ENCODE measurements at places on chromosomes 7 and 10.

DNA sequence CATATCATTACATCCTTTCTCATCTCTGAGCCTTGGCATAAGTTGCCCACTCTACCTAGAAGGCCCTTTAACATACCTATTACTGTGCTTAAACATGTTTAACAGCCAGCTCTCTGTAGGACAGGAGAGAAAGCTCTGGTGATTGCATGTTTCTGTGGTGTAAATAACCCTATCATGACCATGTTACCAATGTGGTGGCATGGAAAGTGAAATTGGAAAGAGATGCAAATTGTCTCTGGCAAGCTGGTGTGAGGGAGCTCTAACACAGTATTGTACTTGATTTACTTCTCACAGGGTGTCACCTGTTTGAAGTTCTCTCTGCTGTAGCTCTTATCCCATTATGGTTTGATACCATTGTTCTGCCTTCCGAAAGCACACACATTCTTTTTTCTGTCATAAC is 231.8 kb upstream of the DKK1 start:
- no peak for DNase-seq

GRCh38 chr7:34761627-34762026 is 103.6 kb downstream of the NPSR1 start:
- no peak for DNase-seq

DNA sequence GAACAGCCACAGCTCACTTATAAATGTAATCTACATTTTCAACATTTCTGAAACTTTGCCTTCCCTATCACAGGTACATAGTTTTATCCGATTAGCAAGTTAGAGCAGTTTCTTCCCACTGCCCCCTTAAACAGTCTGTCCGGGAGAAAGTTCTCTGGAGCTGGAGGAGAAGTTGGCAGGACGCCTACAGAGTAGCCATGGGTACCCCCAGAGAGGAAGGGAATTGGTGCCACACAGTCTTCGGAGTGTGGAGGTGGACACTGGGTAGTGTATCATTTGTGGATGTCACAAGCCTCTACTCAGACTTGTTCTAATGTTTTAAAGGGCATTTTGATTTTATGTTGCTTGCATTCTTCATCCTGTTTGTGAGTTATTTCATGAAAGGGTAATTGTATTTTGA is 39.0 kb downstream of the TAF3 start:
- DNase-seq, result no peak

DNA sequence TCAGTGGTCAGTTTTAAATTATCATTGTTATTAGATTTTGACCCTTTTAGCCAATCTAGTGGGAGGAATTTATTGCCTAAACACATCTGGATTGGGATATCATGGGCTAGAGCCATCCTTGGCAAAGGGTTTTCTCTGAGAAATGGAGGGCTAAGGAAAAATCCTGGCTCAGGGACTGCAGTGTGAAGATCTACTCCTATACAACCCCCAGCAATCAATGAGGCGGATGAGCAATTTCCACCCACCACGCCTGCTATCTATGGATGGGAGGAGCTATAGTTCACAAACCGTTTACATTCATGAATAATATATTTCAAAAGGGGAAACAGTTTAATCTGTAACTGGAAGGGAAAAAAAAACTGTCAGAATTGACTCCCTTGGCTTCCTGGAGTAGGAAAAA is 2.7 kb downstream of the CAV1 start:
- DNase-seq, result no peak

DNA sequence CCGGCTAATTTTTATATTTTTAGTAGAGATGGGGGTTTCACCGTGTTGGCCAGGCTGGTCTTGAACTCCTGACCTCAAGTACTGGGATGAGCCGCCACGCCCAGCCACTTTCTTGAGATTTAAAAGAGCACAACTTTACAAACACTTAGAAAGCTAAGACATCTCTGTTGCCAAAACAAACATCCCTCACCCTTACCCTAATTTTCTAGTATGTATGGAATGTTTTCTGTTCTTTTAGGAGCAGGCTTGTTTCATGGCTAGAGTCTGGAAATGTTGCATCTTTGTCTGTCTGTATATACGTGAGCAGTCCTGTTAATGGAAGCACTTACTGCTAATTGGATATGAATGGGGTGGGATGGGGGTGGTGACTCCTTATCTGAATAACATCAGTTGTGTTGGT is 2.9 kb downstream of the OLAH start:
- DNase-seq, result no peak

DNA sequence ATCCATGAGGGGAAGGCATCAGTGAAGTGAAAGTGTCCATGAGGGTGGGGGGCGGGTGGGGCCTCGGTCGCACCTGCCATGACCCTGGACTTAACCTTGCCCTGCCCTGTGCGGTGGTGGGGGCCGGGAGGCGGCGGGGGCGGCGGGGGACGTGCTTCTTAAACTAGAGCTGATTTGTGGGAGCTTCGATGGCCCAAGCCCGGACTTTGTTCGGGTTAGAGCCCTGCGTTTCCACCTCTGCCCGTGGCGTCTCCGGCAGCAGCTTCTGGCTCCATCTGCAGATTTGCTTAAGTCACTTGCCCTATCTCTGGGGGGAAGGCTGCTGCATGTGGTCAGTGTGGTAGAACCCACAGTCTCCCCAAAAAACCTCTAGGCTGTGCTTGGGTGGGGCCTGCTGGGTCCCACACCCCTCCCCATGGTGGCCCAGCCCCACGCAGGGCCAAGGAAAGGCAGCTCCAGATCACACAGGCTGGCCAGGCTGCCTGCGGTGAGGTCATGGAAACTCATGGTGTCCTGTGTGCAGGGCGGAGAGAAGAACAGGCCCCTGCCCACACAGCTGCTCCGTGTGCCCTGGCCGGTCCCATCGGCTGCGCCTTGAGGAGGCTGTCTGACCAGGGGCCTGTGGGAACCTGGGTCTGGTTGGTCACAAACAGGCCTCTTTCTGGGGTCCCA is 93.2 kb downstream of the INPP5A start:
- no peak for DNase-seq

DNA sequence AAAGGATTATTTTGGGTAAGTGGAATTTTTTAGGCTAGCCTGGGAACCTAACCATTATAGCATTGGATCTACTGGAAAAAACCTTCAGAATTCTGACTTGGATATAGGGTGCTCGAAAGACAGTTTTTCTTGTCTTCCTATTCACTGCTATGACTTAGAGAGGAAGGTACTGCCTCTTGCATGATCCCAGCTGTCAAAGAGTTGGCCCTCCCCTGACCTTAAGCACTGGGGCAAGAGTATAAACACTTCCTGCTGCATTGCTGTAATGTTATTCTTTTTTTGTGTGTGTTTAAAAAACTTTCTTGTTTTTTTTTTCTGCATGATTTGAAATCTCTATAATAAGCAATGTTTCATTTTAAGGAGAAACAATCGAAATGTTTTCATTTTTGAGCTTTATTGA is 113.0 kb downstream of the LRMDA start:
- DNase-seq, result no peak

DNA sequence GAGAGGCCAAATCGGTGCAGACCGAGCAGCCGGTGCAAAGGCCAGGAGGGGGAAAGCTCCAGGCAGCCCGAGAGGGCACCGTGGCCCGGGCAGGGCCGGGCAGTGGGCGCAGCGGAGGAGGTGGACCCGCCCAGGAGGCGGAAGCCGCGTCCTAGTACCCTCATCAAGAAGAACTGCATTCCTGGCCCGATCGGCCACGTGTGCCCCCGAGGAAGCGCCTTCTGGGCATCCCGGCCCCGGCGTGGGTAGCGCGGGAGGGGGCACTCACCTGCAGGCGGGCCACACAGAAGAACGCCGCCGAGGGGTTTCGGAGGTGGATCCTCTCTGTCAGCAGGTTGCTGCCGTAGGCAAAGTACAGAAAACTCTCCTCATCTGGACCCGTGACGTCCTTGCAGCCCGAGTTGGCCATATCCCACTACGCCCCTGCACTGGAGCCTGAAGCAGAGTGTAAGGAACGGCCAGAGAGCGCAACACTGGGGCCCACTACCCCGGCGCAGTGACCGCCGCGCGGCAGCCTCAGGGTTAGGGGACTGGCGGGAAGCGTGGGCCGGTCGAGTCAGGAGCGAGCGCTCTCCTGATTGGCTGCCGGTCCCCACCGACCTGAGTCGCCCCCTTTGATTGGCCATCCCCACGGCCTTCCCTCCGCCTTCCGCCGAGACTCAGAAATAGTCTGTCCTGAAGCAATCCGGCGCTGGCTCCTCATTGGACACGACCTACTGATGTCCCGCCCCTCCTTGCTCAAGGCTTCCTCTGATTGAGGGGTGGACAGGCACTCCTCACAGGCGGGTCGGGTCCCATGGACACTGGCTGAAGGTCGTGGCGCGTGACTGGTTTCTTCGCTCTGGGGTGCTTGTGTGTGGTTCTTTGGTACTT is at the start of gene GGCT:
GGCT (minus strand) TSS at position 529 of the 873 bp plus-strand sequence; CDS start at position 409, 120 bp downstream.
- DNase-seq, result peak; percentile 88

- no peak for DNase-seq
Observed at GRCh38 chr10:98295907-98296306, 27.9 kb upstream of the LOXL4 start.

- DNase-seq, result no peak
Observed at GRCh38 chr7:132759482-132760243, 183.4 kb upstream of the PLXNA4 start.

- DNase-seq, result no peak
Observed at GRCh38 chr10:73998929-73999691, 1.2 kb downstream of the VCL start.

DNA sequence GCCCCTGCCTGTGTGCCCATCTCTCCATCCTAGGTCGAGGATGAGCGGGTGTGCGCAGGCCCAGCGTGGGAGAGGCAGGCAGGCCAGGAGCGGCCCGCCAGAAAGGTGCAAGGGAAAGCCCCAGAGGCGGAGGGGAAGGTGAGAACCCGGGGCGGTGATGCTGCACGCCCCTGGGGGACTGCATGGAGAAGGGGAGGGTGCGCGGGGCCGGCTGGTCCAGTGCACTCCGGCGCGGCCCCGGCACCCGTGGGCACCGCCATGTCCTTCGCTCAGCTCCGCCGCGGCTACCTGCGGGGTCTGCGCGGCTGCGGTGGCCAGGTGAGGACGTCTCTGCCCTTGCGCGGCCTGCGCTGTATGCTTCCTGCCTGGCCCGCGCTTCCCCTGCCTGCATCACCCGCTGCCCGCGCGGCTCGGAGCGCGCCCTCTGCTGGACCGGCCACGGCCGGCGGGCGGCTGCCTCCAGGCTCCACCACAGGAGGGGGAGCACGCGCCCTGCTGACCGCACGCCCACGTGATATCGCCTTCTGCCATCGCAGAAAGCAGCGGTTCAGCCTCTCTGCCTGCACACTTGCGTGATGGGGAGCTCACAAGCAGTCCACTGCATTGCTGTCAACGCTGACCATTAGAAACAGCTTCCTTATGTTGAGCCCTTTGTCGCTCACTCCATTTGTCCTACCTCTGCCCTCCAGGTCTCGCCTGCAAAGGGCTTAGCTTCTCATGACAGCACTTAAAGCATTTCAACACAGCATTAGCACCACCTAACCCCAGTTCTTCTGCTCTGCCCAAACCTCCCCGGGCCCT is 73.9 kb downstream of the CXCL12 start:
- peak; percentile 38 for DNase-seq

GRCh38 chr10:121566755-121567154 is 31.5 kb downstream of the FGFR2 start:
- DNase-seq, result no peak

DNA sequence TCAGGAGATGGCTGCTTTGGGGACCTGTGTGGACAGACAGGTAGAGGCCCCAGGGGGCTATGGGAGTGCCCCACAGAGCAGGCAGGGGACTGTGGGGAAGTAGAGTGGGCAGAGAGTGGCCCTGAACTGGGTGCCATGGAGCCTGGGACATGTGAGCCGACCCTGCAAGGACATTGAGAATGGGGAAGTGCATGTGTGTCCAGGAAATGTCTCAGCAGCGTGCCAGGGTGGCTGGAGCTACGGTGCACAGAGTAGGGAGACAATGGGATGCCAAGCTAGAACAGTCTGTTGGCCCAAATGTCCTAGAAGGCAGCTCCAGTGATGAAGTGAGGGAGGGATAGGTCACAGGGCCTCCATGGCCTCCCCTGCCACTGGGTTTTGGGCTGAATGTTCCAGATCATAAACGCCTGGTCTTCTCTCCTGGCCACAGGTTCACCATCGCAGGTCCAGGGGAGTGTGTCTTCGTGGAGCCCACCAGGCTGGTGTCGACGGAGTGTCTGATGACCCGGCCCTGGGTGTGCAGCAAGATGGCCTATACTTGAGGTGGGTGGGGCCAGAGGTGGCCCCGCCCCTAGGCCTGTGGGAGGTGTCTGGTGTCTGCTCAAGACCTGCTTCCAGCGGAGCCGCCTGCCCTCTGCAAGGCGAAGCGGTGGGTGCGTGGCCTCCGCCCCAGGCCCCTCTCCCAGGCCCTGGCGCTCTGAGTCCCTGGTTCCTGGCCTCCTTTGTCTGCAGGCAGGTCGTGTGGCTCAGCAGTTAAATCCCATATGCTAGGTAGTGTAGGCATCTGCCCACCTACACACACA is 20.5 kb downstream of the CLEC2L start:
- DNase-seq, result no peak

- DNase-seq, result no peak
Observed at GRCh38 chr10:2927958-2928840, 139.1 kb upstream of the PFKP start.

- peak; percentile 73 for DNase-seq
Observed at GRCh38 chr7:923108-924041, 31.1 kb downstream of the ADAP1 start.

DNA sequence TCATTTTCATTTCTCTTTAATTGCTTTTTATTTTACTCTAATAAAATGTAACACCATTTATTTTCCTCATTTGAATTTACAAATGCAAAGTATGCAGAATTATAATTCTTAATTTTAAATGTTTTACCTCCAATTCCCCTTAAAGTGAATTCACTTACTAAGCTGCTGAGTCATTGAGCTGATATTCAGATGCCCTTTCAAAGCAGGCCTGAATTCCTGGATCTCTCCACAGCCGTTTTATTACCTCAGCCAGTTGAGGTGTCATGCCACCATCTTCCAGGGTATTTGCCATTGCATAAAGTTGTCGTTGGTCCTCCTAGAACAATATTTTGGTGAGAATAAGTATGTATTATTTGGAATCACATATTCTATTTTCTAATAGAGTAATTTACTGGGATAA is 33.2 kb downstream of the GNAT3 start:
- no peak for DNase-seq

DNA sequence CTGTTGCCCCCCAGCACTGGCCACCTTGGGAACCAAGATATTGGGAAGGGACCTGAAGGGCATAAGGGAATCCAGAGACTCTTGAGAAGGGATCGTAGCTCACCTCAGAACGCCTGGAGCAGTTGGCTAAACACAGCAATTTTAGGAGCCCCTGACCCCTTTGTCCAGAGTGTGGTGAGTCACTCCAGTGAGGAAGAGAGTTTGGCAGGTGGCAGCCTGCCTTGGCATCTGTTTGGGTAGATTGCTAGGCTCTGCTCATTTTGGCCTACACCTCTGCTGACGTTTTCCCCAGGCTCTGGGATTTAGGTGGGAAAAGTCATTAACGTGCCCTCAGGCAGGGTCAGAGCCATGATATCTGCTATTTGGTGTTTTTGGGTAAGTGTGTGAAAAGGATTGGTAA is 100.6 kb downstream of the GRB10 start:
- no peak for DNase-seq

- DNase-seq, result no peak
Observed at GRCh38 chr10:96685306-96685705, 35.0 kb downstream of the PIK3AP1 start.

GRCh38 chr10:44465401-44466115 is 80.7 kb upstream of the CXCL12 start:
- no peak for DNase-seq

- DNase-seq, result no peak
Observed at GRCh38 chr7:83267141-83267631, 104.5 kb upstream of the PCLO start.
